ENCODE measurements at places on chromosomes 16 and 17. TPM values are rescaled to one million over a fixed set of nuclear protein-coding genes. Genes with fewer than 3 reads are reported as not detected.
A peak's percentile ranks its signal among the peaks of the same experiment; 100 is the strongest.

Gene MGAT5B
- 34.9 TPM for total RNA-seq

- no peak for DNase-seq
These were observed 10.9 kb downstream of the CLUH start for GRCh38 chr17:2700491-2701141.

DNA sequence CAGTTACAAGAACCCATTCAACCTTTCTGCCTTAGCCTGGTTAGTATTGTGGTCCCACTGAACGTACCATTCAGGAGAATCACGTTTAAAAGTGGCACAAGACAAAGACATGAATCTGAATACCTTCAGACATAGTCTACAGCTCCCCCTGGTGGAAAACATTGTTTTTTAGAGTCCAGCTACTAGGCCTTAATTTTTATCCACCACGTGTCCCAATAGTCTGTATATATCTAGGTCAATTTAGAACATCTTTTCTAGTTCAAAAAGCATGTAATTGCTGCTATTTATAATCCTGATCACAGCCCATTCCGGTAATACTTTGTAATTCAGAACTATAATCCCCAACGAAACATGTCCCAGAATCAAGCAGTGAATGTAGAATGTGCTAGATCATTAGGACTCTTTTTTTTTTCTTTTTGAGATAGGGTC, 13.7 kb upstream of the GUCY2D start:
- peak; percentile 73 for DNase-seq

DNA sequence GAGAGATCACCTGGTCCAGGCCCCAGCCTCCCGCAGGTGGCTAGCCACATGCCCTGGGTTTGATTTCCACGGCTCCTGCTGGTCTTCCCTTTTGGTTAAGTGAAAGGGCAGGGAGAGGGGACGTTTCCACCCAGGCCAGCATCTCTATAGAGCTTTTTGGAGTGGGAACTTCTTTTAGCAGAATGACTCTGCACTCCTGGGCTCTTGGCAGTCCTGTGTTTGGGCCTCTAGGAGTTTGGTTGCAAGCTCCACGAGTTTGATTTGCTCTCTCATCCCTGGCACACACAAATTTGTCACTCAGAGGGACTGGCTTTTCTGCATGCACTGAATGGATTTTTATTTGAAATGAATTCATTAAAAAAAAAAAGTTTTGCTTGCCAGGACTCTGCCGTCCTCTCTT, 32.8 kb downstream of the MSI2 start:
- no peak for DNase-seq

DNA sequence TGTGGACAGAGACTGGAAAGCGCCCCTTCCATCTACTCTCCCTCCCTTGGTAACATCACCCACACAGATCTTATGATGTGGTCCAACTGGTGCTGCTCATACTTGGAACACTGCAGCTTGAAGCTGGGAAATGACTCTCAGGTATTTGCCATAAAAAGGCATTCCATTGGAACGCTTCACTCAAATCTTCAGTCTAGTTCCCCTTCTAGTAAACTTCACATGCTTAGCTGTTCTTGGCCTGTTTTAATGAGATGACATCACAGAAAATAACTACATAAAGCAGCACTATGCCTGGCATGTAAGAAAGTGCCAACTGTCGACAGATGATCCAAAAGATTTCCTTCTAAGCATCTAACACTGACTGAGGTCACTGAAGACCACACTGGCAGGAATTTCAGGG, 9.3 kb downstream of the ZNF263 start:
- no peak for DNase-seq

GRCh38 chr16:24738895-24739294, 9.4 kb downstream of the TNRC6A start:
- DNase-seq: no peak

GRCh38 chr17:67995570-67996263, 552 bp downstream of the C17orf58 start:
- DNase-seq: no peak

GRCh38 chr16:23062524-23062923, 86.7 kb downstream of the USP31 start:
- no peak for DNase-seq

Data from Panc1 (cell line).